Kidney (tissue), 22 donors: ENCODE measurements at places on chromosomes 16 and 17. TPM values are rescaled to one million over a fixed set of nuclear protein-coding genes. Genes with fewer than 3 reads are reported as not detected.

PAFAH1B1 gene
- 125 TPM for total RNA-seq

QRICH2 gene
- total RNA-seq: 2.0 TPM

IRF8 gene
- 33.3 TPM for total RNA-seq

DNAH17 gene
- total RNA-seq: 0.09 TPM

TBC1D3K gene
- not detected for total RNA-seq

SPSB3 gene
- total RNA-seq: 57.7 TPM

SCGB1C2 gene
- not detected for total RNA-seq

C1QL1 gene
- 0.76 TPM for total RNA-seq
